Activated CD4-positive, alpha-beta T cell treated with anti-CD3 and anti-CD28 coated beads, Interleukin-2, amount 10 ng/mL, durations not matched to agents 7 days and 5 days (primary cell): ENCODE measurements at places on chromosomes 7 and 10. TPM values are rescaled to one million over a fixed set of nuclear protein-coding genes. Genes with fewer than 3 reads are reported as not detected.

Gene KIN
- 12.9 TPM for total RNA-seq

Gene ADCY1
- total RNA-seq = 1.5 TPM

Gene WEE2
- not detected for total RNA-seq

Gene FAM13C
- total RNA-seq = not detected

Gene LRRC4
- total RNA-seq = not detected

- DNase-seq = no peak
Measured at GRCh38 chr10:89652806-89653370, 7.8 kb upstream of the PANK1 start.

GRCh38 chr7:121341933-121342332, 13.1 kb downstream of the WNT16 start:
- no peak for DNase-seq

GRCh38 chr10:132961787-132962622, 19.6 kb upstream of the CFAP46 start:
- DNase-seq = peak; percentile 75

GRCh38 chr7:98178762-98179490, 32.3 kb upstream of the BHLHA15 start:
- DNase-seq = no peak

GRCh38 chr7:98641646-98642500, 24.8 kb downstream of the NPTX2 start:
- DNase-seq = no peak

DNA sequence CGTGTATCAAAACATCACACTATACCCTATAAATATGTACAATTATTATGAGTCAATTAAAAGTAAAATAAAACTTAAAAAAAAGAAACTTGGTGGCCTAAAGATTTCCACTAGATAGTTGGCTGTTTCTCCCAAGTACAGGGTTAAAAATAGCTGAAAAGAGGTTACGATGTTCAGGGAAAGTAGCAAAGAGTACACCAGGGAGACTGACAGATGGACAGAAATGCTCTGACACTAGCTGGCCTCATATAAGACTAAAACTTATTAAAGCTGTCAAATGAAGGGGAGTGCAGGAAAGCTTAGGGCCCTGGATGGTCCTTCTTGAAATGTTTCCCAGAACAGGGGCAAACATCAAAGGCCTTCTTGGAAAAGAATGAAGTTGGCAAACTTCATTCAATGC, 51.3 kb downstream of the TCAF1 start:
- no peak for DNase-seq

- no peak for DNase-seq
Measured at GRCh38 chr7:55019191-55019690, 424 bp downstream of the EGFR start.

- DNase-seq = no peak
Measured at GRCh38 chr10:69742356-69742695, 59.4 kb upstream of the COL13A1 start.

- DNase-seq = no peak
Measured at GRCh38 chr7:37438906-37439652, 9.6 kb downstream of the ELMO1 start.

DNA sequence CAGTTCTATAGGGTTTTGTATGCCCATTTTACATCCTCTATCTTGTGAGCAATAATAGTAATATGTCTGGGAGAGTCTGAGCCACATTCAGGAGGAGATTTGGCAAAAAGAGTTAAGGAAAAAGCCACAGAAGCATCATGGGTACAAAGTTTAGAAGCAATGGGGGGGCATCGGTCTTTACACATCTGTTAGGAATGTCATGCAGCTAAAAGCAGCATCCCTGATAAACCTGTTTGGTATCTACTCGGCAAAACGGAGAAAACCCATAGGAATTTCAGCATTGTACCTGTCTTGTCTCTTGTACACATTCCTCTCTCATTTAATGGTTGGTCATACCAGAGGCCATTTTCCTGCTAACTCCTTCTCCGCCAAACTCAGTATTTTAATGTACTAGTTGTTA, 12.5 kb upstream of the HERPUD2 start:
- no peak for DNase-seq

DNA sequence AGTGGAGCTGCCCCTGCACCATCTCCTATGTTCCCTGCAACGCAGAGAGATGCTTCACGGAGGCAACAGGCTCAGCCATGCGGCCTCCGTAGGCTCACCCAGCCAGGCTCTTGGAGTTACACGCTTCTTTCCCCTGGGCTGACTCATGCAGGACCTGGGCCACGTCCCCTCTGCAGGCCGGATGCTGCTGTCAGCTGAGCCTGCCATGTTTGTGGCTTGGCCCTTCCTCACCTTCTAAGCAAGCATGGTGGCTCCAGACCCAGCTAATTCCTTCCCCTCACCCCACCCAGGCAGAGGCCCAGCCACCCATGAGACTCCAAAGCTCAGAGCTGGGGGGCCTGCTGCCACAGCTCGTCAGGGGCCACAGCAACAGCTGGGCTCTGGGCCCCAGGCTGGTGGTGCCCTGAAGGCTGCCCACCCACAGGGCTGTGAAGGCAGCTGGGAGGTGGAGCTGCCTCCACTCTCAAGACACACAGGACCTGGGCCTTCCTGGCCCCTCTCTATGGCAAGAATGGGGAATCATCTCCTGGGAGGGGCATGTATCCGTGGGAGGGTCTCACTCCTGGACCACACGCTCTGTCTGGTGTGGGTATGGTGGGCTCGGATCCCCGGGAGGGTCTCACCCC, 219.6 kb downstream of the ELFN1 start:
- peak; percentile 59 for DNase-seq
